ENCODE measurements at places on chromosomes 13 and 19.

GRCh38 chr13:113775451-113776145 lies 16.6 kb downstream of the TMEM255B start:
- no peak for DNase-seq

GRCh38 chr19:15294561-15294990 lies 37.8 kb downstream of the BRD4 start:
- DNase-seq: no peak

- no peak for DNase-seq
Observed at GRCh38 chr13:97321101-97321500, 99.0 kb downstream of the MBNL2 start.

DNA sequence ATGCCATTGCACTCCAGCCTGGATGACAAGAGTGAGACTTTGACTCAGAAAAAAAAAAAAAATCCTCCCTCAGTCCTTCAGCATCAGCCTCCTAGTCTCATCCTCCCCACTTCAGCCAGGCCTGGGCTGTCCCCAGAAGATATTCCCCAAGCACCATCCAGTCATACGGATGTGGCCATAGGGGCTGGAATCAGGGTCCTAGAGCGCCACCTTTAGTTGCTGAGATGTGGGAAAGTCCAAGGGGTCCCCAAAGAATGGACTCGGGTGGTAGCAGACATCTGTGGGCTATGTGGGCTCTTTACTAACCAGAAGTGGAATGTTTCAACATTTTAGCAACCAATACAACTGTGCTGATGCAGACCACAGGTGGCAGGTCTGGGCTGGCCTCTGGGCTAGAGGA lies 3.1 kb upstream of the TYROBP start:
- DNase-seq: no peak

DNA sequence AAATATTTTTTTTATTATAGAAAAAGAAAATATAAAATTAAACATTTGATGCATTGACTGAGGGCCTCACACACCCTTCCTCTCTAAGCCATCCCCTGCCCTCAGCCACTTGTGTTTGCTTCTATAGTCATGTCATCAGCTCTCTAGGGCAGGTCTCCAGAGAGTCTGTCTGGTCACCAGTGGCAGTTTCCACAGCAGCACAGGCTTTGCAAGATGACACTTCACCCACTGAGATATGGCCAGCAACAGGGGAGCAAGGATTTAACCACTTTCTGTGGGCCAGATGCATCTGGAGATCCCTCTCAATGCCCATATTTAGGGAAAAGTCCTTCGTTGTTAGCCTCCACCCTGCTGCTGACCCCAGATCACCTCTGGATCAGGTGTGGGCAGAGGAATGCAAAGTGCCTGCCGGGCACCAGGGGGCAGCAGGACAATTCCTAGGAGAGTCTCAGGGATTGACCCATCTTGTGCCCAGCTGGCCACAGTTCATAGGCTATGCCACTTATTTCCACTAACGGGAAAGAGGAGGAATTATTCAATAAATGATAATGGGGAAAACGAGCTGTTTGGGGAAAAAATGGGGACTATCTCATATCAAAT lies 4.8 kb downstream of the ABCC4 start:
- DNase-seq: peak; percentile 39

- no peak for DNase-seq
Observed at GRCh38 chr13:40639221-40639681, 27.2 kb downstream of the FOXO1 start.

DNA sequence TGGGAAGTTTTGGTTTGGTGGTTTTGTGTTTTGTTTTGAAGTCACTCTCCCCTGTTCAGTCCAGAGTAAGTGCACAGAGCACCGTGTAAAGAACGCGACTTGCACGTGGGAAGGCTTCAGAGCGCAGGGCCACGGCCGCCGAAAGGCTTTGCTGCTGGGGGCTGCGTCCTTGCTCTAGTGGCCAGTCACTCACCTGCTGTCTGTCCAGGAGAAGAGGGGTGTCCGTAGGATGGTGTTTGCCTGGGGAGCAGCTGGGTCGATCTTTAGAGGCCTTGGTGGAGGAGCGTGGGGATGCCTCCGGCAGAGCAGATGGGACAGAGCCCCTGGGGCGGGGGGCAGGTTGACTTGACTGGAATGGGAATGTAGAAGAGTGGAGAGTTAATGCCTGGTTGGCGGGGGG lies 116.6 kb upstream of the MCF2L start:
- DNase-seq: no peak

DNA sequence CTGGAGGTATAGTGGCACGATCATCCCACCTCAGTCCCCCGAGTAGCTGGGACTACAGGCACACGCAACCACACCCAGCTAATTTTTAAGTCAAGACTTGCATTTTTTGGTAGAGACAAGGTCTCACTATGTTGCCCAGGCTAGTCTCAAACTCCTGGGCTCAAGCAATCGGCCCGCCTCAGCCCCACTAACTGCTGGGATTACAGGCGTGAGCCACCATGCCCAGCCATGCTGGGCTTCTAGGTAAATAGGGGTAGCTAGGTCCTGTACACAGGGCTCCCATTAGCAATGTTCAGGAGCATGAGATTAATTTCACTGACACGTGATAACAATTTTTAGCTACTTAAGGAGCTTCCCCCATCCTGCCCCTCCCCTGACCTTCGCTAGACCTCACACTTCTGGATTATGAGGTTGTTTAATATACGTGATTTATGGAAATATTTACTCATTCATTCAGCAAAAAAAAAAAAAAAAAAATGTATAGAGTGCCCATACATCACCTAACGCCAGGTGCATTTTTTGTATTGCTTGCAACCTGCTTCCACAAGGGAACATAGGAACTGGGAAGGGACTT lies 19.2 kb downstream of the TMEM272 start:
- no peak for DNase-seq

- DNase-seq: no peak
Observed at GRCh38 chr19:28296506-28296905, 916.4 kb downstream of the UQCRFS1 start.

DNA sequence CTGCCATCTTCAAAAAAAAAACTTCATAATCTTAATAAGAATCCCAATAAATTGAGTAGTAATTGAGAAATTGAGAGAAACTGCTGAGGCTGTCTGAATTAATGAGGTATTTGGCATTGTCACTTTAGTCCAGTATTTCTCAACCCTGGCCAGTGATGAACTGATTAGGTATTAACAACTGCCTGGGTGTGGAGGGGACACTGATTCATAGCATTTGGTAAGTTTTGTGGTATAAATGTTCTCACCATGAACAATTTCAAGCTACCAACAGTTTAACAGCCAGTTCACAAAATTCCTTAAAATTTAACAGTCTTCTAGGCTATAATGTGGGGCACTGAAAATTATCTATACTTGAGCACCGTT lies 18.3 kb downstream of the GPC6 start:
- DNase-seq: no peak

DNA sequence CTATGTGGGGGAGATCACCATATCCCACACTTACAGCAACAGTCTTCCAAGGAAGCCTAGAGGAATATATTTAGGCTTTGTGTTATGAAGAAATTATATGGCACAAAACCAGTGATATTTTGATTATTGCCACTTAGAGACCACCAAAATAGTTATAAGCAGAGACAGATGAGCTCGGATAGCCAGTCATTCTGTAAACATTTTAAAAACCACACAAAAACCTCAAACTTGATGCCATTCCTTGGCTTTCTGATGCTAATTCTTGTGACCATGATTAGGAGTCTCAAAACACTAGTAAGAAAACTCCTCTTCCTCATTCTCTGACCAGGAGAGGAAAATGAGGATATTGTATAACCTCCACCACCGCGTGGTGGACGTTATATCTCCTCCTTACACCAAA lies 496.4 kb downstream of the FOXO1 start:
- no peak for DNase-seq
